ENCODE measurements at places on chromosomes 13 and 19.

DNA sequence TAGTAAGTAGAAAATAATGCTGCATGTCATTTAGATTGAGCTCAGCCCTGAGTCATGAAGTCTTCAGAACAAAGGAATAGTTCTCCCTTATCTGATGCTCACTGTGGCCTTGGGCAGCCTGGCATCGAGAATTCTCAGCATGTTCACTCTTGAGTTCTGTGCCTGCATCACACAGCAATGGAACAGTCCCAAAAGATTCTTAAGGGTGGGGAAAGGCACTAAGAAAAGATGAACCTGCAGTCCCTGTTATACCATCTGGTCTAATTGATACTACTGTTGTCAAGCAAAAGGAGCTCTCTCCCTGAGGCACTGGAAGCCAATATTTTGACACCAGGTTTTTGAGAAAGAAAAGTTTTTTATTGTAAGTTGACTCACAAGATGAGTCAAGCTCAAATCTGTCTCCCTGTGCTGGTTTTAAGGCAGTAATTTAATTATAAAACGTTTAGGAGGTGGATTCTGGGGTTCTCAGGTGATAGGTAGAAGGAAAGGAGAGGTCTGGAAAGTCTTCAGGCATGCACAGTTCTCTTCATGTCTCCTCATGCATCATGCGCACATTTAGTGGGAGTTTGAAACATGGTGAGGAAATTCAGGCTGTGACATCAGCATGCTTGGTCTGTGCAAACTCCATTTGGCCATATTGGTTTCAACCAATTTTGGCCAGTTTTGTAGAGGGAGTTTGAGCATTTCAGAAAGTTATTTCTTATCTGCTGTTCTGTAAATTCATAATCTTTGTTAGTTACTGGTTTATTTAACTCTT, 38.1 kb upstream of the ZNF766 start:
- no peak for DNase-seq

GRCh38 chr13:42899266-42899665, 92.8 kb downstream of the EPSTI1 start:
- no peak for DNase-seq

DNA sequence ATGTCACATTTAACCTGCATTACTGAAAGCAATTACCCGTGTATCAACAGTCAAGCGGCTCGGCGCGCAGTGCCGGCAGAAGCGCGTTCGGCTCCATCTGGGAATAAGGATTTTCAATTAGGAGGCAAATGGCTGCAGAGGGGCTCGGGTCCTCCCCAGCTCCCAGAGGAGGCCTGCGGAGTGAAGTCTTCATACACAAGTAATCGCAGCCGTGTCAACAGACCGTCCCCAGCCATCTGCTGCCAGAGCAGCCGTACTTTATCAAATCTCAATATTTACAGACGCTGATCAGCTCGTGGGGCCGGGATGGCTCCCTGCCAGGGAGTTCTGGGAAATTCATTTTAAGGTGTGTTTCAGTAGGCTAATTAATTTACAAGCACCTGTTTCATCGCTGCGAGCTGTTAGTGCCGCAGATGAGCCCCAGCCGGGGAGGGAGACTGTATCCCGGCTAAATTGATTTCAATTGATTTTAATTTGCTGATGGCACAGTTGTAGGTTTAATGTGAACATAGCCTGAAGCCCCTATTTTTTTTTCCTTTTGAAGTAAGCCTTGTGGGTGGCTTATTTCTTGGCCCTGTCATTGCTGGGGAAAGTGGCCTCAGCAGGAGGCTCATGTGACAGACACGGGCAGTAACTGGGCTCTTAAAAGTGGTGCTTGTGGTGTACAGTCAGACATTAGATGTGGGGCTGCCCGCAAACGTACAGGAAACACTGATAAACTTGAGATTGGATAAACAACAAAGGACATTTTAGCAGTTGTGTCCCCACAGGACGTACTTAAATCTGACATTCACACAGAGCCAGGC, 252.7 kb downstream of the TEX29 start:
- DNase-seq, result no peak

DNA sequence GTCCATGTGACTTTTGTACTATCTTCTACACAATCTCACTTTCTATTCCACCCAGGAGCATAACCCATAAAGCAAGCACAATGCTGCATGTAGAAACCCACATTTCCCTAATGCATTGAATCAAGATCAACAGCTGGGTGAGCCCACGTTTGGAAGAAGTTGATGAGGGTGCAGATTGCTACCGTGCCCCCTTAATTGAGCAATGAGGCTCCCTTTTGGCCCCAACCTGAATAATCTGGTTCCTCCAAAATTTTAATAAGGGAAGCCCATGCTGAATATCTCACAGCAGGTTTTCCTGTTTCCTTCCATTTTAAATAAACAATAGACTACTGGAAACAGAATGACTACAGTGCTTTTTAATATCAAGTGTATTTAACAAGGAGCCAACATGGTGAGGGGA, 403.6 kb upstream of the SGCG start:
- DNase-seq, result no peak

DNA sequence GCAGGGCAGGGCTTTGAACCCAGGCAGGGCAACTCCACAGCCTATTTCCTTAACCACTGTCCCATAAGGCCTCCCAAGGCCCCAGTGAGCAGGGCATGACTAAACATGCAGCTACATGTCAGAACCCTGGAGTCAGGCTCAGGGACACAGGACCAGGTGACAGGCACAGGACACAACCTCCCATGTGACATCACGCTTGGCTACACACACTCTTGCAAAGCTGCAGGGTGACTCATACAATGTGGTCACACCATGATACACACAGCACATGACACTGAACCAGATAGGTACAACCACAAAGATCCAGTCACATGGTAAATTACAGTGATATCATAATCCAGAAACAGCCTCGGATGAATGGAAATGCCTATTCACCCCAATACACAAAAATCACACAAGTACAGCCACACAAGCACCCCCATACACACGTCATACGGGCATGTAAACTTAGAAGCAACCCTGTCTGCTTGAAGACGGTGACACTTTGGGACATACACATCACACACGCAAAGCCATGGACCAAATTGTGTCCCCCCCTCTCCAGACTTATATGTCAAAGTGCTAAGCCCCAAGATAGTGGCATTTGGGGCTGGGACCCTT, 14.5 kb downstream of the KLK4 start:
- no peak for DNase-seq

DNA sequence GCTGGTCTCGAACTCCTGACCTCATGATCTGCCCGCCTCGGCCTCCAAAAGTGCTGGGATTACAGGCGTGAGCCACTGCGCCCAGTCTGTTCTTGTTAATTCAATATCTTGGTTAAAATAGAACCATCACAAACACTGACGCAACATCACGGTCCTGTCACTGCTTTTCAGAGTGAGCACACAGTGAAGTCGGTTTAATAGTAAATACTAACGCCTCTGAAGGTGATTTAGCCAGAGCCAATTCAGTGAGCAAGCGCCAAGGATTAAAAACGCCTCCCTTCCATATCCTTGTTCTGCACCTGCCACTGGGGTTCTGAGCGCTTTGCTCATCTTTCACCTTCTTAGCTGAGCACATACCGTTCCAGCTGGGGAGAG, 30.3 kb downstream of the LAMP1 start:
- DNase-seq, result no peak

GRCh38 chr13:50539791-50540530, 303.5 kb downstream of the DLEU7 start:
- no peak for DNase-seq

DNA sequence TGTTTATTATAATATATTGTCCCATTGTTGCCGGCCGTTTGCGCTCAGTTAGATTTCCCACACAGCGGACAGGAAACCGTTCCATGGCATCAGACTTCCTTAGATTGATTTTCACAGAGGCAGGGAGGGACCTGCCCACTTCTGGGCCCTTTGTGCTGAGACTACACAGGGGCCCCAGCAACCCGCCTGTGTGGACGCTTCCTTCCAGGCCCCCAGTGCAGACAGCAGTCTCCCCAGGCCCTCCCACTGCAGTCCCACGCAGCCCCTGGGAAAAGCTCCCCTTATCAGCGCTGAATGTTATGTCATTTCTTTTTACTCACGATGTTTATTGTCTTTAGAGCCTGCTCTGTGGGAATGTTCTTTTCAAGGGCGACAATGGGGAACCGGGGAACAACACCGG, 351.7 kb upstream of the ARGLU1 start:
- peak; percentile 74 for DNase-seq

GRCh38 chr13:21823949-21824348, 153.1 kb downstream of the FGF9 start:
- no peak for DNase-seq

DNA sequence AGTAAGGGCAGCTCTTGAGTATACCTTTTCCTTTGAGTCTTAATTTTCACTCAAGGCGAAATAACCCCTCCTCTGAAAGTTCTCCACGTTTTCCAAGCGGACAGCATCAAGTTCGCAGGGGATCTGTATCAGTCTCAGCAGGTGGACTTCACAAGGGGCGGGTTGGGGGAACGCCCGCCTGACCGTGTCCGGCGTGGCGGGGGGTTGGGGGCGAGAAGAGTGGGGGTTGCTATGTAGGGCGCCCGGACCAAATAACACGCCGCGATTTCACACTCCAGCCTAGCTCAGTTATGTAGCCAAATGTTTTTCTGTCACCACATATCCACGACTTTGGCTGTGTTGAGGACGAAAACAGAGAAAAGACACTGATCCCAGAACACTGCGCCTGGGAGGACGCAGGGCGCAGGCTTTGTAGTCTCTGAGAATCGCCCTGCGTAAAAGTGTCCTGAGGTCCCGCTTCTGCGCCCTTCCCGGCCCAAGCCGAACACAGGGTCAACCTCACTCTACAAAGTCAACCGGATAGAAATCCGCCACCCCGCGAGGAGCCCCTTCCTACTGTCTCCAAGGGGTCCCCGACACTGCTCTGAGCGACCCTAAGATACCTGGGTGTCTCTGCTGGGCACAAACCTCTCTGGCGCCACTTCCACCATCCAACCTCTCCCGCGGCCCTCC, 524 bp downstream of the RUBCNL start:
- no peak for DNase-seq

GRCh38 chr13:69769608-69770007, 338.0 kb upstream of the ATXN8OS start:
- no peak for DNase-seq

DNA sequence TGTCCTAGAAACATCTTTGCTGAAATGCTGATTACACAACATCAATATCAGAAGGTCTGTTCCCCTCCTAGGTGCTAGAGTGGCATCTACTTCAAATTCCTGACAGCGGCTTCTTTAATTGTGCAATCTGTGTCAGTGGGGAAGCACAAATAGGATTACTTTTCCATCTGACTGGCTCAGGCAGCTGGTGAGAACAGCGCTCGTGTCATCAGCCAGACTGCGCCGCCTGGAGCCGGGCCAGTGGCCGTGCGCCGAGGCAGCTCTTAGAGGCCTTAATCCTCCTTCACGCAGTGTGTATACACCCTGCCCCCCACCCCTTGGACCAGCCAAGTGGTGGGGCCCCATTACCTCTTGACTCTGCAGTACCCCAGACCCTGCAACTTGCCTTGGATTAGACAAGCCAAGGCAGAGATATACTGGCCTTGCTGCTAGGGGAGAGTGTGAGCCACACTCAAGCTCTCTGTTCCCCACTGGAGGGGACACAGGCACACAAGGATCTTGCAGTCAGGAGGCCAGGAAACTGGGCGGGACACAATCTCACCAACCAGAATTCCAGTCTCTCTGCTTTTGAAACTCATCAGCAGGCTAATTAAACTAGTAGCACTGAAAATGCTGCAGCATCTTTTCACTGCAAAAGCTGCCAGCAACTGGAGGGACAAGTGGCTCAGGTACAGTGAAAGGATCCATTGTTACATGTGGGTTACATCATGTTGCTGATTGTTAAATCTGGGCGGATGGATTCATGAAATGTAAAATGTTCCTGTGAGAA, 48.9 kb upstream of the EPHX3 start:
- DNase-seq, result peak; percentile 91
